ENCODE measurements at places on chromosomes 12 and 14.

DNA sequence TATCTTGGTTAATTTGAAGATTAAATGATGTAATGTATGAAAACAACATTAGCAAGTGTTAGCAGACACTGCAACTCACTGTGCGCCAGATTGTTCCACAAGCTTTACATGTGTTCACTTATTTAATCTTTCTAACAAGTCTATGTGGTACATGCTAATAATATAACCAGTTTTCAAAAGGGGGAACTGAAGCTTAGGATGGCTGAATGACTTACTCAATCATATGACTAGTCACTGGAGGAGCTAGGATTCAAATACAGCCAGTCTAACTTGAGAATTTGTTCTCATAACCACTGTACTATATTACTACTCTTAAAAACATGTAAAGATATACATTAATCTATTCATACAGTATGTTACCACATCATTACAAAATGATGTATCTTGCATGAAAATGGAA lies 60.5 kb upstream of the LRIG3 start:
- DNase-seq, result no peak

GRCh38 chr14:79278798-79279644 lies 932.3 kb downstream of the DIO2 start:
- no peak for DNase-seq

DNA sequence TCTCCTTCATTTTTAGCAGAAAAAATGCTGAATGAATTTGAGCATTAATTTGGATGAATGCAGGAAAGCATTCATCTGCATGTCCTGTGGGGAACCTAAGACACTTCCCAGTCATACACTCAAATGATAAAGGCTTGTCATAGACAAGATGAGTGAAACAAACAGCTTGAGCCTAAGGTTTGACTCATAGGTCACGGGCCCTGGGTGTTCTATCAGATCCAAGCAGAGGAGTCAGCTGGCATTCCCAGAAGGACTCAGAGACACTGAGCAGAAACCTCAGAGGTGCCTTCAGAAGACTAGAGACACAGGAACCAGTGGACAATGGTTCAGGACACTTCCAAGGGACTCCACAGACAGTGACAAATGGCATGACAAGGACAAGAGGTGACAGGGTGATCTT lies 183.9 kb downstream of the NTF3 start:
- no peak for DNase-seq

- no peak for DNase-seq
Observed at GRCh38 chr14:81209167-81209836, 11.5 kb downstream of the GTF2A1 start.

GRCh38 chr14:74583689-74584434 lies 28.2 kb downstream of the LTBP2 start:
- no peak for DNase-seq

DNA sequence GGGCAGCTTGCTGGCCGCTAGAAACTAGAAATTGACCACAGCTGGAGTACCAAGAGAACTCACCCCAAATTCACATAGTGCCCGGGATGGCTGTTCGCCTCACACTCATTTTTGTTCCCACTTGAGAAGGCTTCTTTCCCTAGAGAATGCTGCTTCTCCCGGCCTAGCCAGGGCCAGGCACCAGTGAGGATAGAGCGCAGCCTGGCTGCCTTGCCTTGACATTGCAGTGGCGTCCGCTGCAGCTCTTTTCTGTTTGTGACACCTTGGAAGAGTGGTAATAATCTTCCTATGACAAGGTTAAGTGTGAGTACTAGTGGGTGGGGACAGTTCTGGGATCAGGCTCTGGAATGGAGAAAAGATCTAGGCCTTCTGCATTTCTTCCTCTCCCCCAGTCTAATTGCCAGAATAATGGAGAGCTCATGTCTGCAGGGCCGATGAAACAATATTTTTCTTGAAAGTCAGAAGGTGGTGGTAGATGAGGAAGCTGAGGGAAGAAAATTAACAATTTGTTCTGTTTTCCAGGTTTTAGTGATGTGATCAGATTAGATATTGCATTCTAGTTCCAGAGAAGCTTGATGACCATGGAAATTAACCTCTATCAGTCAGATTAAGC lies 3.7 kb downstream of the TMEM253 start:
- DNase-seq, result peak; percentile 66

DNA sequence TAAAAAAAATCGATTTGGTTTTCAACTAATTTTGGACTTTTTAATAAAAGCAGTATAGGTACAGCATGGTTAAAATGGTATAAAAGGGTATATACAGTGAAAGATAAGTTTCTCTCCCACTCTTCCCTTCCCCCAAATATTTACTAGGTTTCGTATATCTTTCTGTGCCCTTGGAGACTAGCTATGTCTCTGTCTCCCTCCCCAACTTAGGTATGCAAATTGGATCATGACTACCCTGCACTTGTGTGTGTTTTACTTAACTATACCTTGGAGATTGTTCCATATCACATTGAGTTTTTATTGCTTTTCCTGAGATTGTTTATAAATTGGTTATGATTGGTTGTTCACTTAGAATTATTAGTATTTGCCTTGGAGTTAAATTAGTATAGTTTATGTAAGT lies 19.4 kb downstream of the AEBP2 start:
- no peak for DNase-seq

DNA sequence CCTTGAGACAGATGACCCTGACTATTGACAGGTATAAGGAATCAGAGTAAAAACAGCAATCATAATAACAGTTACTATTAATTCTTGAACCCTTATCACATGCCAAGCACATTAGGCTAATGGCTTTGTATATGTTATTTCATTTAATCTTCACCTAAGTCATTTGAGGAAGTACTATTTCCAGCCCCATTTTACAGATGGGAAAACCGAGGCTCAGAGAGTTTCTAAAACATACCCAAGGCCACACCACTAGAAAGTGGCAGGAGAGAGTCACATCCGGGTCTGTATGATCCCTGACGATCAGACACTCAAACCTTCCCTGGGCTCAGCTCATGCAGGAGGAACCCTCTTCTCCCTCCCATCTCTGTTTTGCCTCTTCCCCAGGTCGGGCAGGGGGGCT lies 209.5 kb downstream of the RBM19 start:
- DNase-seq, result no peak

Measured in CD4-positive, alpha-beta memory T cell (primary cell).